Epithelial cell of alveolus of lung (primary cell): ENCODE measurements at places on chromosomes 3 and 15. TPM values are rescaled to one million over a fixed set of nuclear protein-coding genes. Genes with fewer than 3 reads are reported as not detected.

MORC1 gene
- total RNA-seq, result not detected in 2 replicates

SMCO1 gene
- not detected in 2 replicates for total RNA-seq

MYRIP gene
- total RNA-seq, result 0.24 TPM in 1 of 2 replicates, not detected in the other

RTP3 gene
- not detected in 2 replicates for total RNA-seq

GOLGA6L10 gene
- total RNA-seq, result 0.13 TPM in 1 of 2 replicates, not detected in the other

ZKSCAN7 gene
- 5.0 and 7.1 TPM in 2 replicates for total RNA-seq

ATP13A5 gene
- not detected in 2 replicates for total RNA-seq

SENP5 gene
- 20.8 and 66.4 TPM in 2 replicates for total RNA-seq

VWA5B2 gene
- not detected in 2 replicates for total RNA-seq
